ENCODE measurements at places on chromosomes 6 and 20.

GRCh38 chr20:37994512-37994911 is 38.7 kb downstream of the TTI1 start:
- no peak for DNase-seq

GRCh38 chr6:26260110-26260637 is 104.8 kb upstream of the BTN3A2 start:
- DNase-seq: no peak

DNA sequence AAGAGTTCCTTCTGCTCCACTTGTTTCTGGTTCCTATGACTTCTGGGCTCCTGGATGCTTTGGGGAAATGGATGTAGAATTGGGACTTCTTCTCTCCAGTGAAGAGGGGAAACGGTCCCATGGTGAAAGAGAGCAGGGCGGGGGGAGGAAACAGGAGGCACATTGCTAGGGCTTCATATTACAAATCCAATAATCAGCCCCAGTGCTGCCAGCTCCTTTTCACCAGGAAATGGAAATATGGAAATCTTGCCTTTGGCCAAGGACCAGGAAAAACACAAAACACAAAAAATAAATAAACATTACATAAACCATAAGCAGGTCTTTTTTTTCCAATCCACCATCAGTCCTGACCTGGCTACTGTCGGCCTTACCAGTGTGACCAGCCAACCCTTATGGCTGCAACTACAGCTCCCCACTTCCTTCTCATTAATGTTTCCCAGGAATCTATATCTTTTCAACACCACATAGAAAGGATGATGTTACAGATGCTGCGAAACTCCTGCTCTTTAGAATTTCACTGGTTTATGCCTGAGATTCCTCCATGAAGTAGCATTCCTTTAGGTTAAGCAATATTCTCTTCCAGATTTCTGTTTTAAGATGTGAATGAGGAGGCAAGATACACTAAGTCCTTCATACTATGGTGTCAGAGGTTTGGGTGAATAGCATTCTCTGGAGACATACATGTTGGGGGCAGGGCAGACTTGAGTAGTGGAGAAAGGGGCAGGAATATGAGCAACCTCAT is 2.0 kb downstream of the PI3 start:
- DNase-seq: no peak

DNA sequence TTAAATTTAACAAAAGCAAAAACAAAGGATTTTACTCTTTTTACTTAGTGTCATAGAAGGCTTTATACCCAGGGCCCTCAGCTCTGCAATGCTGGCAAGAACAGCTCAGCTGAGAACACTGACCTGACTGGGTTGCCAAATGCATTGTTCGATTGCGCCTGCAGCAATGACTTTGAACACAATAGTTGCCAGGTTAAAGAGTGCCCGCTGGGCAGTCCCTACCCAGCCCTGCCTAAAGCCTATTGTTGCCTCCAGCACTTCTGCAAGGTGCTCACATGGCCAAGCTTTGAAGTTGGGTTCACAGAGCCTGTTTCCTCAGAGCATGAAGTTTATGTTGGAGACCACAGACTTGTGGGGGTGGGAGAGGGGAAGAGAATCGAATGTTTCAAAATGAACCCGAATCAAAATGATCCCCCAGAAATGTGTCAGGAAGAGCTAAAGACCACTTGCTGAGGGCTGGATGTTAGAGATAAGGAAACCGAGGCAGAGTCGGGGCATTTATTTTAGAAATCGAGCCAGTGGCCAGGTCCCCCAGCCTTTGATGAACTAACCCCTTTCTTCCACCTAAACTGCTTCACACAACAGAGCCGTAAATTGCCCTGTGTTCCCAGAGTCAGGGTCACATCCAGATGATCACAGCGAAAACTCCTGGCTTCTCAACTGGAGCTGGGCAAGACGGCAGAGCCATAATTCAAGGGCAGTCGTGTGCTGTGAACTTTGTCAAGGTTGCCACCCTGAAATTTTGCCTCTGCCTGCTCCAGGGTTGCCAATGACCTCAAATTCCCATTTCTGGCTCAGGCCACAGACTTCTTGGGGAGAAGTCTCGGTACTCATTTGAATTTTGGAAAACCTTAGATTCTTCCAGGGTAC is 55.0 kb downstream of the FOXA2 start:
- DNase-seq: no peak

- no peak for DNase-seq
Observed at GRCh38 chr6:168865-169455, 123.3 kb upstream of the DUSP22 start.

- no peak for DNase-seq
Observed at GRCh38 chr6:30940361-30940986, at the start of gene MUCL3. Gene MUCL3 (plus strand): TSS chr6:30940973. CDS start chr6:30941000, 27 bp downstream.

DNA sequence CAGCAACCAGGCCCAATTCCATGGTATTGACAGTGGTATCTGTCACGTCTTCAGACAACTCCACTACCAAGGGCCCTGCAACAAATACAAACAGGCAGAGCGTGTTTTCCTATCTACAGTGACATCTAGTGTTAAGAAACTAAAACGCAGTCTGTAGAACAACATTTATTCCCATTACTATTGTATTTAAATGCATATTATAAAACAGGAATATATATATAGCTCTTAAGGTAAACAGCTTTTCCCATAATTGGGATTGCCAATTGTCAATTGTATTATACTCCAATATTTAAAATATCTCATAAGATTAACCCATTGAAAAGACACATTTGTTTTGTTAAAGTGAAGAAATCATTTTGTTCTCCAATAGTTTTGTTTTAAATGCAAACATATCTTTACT is 97.2 kb downstream of the KIF16B start:
- no peak for DNase-seq

GRCh38 chr20:52311209-52311794 is 119.7 kb upstream of the ZFP64 start:
- DNase-seq: no peak

GRCh38 chr6:90644492-90644891 is 57.6 kb upstream of the MAP3K7 start:
- DNase-seq: no peak

- DNase-seq: no peak
Observed at GRCh38 chr6:45115696-45116095, 212.4 kb upstream of the RUNX2 start.

- DNase-seq: no peak
Observed at GRCh38 chr20:41072915-41073314, 44.3 kb downstream of the TOP1 start.

GRCh38 chr20:17137692-17138091 is 89.1 kb upstream of the PCSK2 start:
- no peak for DNase-seq

- no peak for DNase-seq
Observed at GRCh38 chr6:149897855-149898744, at the start of gene RAET1E. Gene RAET1E (minus strand): TSS chr6:149898113. CDS start chr6:149890901, 7,212 bp downstream.

DNA sequence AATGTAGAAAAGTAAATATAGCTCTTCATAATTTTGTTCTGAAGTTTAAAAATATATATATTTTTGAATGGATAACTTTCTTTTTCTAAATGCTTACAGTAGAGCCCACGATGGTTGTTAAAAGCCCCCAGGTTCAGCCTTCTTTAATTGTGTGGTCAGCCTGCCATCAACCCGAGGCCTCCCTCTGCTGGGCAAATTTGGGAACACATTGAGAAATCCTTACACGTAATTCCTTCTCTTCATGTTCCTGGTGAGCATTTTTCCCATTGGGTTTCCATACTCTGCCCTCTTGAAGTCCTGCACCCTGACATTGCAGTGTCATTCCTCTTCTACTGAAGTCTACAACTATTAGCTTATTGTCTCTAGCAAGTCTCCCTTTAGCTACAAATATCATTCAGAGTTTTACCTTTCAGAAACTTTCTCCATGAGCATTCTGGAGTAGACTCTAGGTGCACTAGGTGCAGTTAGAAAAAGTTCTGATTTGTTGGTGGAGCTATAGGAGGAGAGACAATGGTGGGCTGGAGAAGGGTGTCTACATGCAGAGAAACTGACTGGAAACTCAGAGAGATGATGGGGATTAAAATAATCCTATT is 40.6 kb downstream of the TRIM38 start:
- no peak for DNase-seq

DNA sequence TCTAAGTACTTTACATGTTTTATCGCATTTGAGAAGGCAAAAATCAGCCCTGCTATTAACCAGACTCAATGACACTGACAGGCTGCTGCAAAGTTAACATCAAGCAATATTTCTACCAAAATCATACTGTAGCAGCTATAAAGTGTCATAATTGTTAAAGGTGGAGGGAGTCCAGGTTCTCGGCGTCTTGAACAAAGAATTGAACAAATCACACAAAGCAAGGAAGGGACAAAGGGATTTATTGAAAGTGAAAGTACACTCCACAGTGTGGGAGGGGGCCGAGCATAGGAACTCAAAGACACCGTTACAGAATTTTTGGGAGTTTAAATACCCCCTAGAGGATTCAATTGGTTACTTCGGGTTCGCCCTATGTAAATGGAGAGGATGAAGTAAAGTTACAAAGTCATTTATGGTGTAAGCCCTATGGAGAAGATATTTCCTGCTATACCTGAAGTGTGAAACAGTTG is 12.9 kb upstream of the ZNF391 start:
- DNase-seq: no peak

DNA sequence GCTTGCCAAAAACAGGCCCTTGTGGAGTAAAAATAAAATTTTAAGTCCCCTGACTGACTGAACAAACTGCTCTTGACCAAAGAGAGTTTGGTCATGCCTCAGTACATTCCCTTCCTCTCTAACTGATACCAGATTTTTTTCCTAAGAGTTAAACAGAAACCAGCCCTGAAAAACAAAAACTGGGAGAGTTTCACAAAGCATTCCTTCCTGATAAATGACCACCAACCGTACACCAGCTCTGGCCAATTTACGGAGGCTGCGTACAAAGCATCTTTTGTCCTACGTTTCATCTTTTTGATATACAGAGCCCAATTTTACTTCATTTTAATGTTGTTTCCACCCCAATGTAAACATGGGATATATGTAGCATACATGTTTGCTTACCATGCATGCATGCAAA is 477.4 kb upstream of the HTR1E start:
- DNase-seq: no peak

DNA sequence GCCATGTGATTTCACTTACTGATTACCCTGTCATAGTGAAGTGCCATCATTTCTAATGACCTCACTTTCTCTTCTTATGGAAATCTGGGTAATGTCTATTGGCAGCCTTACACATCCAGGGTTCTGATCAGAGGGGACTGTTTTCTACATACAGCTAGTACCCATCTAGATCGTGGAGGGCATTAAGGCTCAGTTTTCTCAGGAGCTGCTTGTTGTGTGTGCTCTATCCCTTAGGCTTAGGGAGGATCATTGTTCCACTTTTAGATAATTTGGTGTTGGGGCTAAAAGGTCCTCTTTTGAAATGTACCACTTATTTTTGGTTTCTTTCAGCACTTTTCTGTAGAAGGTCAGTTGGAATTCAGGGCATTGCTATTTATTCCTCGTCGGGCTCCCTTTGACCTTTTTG is 3.8 kb downstream of the HSP90AB1 start:
- DNase-seq: no peak

- no peak for DNase-seq
Observed at GRCh38 chr6:3960754-3961361, 111.7 kb downstream of the FAM50B start.

DNA sequence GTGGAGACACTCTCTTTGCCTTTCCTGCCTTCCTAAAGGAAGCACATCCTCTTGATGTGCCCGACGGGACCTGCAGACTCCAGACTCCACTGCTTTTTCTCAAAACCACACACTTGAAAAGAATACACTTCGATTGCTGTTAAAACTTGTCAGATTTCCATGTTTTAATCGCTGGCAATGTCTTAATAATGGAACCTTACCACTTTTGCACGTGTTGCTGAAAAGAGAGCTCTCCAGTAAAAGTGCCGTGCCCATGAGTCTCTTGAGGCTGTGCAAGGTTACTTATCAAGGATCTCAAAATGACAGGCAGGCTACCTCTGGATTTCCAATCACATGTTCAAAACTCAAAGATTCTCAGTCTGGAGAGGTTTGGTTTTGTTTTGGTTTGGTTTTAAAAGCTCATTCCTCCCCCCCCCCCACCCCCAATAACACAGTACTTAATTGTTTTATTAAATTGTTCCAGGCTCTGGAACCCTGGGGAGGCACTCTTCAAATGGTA is 12.0 kb upstream of the TFAP2A start:
- no peak for DNase-seq

DNA sequence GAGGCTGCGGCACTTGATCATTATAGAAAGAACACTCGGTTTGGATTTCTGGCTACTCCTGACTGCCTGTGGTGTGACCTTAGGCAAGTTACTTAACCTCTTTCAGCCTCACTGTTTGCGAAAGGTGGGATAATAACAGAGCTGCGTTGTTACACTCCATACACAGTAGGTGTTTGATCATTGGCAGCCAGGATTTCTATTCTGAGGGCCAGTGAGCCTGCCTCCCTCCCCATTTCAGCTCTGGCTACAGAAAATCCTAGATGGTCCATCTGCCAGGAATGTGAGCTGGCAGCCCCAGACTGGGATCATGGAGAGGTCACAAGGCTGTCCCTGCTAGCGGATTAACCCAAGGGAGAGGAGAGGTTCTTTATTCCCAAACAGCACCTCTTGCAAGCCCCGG is 2.7 kb downstream of the KCNB1 start:
- no peak for DNase-seq

- DNase-seq: no peak
Observed at GRCh38 chr6:44217332-44218143, 812 bp downstream of the MYMX start.

- DNase-seq: no peak
Observed at GRCh38 chr6:121142093-121142492, 192.2 kb downstream of the TBC1D32 start.

GRCh38 chr20:35017099-35017835 is 61.6 kb downstream of the MYH7B start:
- no peak for DNase-seq

DNA sequence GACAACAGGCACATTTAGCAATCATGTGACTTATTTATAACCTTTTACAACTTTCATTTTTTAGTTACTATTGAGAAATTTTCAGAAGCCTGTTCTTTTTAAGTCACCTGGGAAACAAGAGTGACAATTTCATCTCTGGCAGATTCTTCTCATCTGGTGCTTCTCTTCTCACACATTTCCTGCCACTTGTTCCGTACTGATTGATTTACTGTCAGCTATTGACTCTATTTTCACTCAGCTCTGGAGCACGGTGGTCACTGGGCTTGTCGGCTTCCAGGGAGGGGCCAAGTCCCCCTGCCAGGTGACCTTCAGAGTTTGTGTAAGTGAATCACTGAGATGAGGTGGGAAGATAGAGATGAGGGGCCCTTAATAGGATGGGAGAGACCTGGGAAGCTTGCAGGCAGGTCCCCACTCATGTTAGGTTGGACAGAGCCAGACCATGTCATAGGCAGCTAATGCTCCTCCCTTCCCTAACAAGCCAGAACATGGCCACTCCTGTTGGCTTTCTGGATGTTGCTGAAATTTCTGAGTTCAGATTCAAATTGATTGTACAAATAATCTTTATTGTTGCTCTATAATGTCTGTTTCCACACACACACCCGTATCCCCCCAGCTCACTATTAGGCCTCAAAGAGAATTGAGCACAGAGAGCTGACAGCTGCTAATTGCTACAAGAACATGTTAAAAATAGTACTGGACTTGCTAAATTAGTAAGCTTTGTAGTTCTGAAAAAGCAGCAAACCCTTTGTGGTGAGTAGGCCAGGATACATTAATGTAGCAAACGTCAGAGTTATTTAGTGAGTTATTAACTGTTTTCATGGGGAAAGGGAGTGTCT is 13.3 kb downstream of the DUSP22 start:
- no peak for DNase-seq

Data from AG04449 (cell line).